ENCODE measurements at places on chromosomes 4 and X.

GRCh38 chrX:112705726-112706125 lies 26.0 kb upstream of the LHFPL1 start:
- no peak for DNase-seq

GRCh38 chrX:17375637-17376430 lies 834 bp downstream of the NHS start:
- DNase-seq, result no peak

DNA sequence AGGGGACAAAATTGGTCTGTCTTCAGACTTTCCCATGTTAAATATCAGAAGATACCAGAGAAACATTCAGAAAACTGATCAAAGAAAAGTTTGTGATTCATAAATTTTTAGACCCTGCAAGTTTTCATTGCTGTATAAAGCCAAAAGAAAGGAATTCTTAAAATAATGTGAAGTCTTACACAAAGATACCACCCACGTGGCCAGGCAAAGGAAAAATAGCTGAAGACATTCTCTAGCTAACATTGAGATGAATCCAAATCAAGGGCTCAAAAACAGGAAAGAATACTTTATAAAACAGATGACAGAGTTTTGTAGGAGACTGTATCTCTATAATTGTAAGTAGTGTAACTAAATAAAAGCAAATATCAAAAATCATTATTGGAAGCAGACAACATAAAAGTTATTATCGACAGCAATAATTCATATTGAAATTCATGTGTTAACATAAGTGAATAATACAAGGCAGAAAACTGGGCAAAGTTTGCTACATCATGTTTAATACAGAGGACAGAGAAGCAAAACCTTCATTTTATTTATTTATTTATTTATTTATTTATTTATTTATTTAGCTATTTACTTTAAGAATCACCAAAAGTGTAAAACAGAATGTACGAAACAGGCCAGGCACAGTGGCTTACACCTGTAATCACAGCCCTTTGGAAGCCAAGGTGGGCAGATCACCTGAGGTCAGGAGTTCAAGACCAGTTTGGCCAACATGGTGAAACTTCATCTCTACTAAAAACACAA lies 204.6 kb upstream of the SLIT2 start:
- DNase-seq, result no peak

- DNase-seq, result no peak
Observed at GRCh38 chr4:99696801-99697200, 39.2 kb upstream of the C4orf54 start.

DNA sequence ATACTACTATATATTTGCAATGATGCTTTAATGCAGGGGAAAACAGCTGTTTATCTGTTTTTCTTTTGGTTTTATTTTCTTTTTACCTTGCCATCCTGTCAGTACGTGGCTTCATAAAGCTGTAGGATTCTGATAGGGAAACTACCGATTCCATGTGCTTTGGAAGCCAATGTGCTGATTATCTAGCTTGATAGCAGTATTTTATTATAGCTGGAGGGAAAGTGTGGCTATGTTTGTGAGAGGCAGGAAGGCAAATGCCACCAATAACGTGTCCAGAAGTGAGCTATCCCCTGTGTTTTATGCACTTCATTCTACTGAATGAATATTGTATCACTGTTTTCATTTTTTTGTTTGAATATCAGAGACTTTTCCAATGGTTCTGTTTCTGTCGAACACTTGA lies 43.7 kb downstream of the IL15 start:
- DNase-seq, result no peak

- no peak for DNase-seq
Observed at GRCh38 chr4:92368653-92369052, 64.9 kb downstream of the GRID2 start.

- DNase-seq, result no peak
Observed at GRCh38 chrX:18668071-18668835, 3.7 kb downstream of the RS1 start.

GRCh38 chr4:146844761-146845160 lies 100.9 kb downstream of the TTC29 start:
- no peak for DNase-seq
